ENCODE measurements at places on chromosomes 2 and 18.

DNA sequence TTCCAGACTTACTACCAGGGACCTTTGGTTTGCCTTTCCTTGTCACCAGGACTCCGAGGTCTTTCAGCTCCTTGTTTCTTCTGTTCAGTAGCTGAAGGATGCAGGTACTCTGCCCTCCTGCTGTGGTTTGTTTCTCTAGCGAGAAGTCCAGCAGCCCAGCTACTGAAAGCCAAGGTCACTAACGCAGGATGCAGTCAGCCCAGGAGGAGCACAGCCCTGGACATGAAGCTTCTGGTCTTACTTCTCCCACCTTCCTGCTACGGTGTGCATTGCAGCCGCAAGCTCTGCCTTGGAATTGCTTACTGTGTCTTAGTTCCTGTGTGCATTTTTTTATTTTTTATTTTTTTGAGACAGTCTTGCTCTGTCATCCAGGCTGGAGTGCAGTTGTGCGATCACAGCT lies 62.4 kb downstream of the DGKD start:
- DNase-seq: no peak

DNA sequence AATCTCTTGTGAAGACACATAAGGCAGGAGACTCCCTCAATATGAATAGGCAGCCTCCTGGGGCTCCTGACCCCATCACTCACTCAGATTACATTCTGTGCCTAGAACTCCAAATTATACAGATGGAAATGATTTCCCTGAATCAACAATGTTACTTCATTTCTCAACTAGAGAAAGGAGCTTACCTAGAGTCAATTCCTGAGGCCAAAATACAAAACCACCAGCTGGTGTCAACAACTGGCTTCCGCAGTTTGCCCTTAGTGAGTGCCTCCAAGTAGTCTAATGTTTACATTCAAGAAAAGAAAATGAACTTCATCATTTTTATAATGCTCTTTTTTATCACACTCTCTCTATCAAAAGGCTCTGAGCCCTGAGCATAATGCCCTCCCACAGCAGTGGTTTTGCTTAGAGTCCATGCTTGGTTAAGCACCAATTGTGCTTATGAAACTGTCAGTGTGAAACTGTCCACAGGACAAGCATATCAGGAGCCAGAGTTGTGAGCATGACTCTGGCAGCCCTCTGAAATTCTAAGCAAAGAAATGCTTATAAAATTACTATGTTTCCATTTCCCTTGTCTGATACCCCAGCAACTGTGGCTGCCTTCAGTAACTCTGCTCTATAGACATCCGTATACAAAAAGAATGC lies 305.7 kb upstream of the PKDCC start:
- no peak for DNase-seq

- DNase-seq: peak; percentile 26
These were observed 643 bp downstream of the PLCL1 start for GRCh38 chr2:197804758-197805714.

DNA sequence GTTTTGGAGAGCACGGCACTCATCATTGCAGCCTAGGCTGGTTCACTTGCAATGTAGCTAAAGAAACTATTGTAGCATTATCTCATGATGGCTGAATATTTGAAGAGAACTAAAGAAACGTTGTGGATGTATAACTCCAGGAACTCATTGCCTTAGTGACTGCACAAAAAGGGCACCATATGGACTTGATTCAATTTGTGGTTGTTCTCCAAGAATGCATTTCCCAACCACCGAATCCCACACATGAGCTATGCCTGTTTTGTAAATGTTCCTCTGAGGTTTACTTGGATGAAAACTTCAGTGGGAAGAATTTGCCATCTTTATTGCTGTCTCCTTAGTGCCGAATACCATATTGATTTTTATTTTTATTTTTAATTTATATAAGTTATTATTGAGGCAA lies 43.5 kb downstream of the DOK6 start:
- no peak for DNase-seq

DNA sequence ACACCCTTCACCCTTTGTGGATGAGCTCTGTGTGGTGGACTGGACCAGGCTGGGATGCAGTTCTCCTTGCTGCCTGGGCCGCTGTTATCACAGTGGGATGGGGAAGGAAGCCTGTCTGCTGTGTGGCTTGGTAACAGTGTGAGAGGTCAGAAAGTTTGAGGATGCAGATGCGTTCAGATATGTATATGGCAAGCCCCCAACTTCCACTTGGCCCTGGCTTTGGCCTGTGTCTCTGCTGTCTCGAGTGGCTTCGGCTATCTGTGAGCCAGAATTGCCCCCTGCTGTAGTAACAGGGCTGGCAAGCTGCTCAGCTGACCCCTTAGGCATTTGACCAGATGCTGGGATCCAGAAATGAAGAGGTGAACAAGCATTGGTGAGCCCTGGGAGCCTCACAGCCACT lies 106.8 kb downstream of the WDSUB1 start:
- DNase-seq: no peak

GRCh38 chr18:35502052-35502451 lies 4.3 kb upstream of the INO80C start:
- DNase-seq: no peak

DNA sequence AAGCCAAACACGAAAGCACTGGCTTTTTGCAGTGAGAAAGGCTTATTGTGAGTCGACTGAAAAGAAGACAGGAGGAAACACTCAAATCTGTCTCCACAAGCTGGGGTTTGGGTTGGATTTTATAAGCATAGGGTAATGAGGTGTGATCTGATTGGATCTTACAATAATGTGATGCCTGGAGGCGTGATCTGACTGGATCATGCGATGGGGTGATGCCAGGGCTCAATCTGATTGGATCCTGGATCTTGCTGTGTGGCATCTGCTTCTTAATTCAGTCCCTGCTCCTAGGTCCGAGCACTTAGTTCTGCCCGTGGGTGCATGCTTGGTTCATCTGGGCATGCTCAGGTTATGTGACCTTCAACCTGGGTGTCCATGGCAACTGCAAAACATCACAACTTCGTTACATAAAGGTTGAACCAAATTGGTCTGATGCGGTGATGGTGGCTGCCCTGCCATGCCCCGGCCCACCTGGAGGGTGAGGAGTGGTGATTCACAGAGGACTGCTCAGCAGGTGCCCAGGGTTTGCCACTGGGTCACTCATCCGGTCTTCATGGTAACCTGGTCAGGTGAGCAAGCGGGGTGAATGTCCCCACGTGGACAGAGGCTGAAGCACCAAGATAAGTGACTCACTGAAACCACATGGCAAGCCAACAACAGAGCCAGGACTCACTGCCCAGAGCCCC lies 111.0 kb downstream of the KCNF1 start:
- DNase-seq: no peak

- no peak for DNase-seq
These were observed 521.0 kb downstream of the SOX11 start for GRCh38 chr2:6213056-6213780.

DNA sequence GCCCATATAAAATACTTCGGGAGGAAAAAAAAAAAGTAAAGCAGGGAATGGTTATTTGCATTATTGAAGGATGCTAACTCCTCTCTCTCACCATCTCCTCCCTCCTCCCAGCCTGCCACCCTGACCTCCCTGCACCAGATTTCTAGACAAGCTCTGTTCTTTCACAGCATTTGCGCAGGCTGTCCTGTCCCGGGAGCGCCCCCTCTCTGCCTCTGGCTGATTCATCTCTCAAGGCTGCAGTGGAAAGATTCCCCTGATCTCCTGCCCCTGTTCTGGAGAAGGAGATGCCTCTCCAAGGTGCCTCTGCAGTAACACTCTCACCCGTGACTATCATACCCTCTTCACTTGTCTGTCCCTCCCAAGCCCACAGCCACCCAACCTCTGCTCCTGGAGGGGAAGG lies 38.5 kb downstream of the COL4A4 start:
- DNase-seq: no peak

- DNase-seq: no peak
These were observed 63.3 kb downstream of the XRCC5 start for GRCh38 chr2:216172493-216172892.

DNA sequence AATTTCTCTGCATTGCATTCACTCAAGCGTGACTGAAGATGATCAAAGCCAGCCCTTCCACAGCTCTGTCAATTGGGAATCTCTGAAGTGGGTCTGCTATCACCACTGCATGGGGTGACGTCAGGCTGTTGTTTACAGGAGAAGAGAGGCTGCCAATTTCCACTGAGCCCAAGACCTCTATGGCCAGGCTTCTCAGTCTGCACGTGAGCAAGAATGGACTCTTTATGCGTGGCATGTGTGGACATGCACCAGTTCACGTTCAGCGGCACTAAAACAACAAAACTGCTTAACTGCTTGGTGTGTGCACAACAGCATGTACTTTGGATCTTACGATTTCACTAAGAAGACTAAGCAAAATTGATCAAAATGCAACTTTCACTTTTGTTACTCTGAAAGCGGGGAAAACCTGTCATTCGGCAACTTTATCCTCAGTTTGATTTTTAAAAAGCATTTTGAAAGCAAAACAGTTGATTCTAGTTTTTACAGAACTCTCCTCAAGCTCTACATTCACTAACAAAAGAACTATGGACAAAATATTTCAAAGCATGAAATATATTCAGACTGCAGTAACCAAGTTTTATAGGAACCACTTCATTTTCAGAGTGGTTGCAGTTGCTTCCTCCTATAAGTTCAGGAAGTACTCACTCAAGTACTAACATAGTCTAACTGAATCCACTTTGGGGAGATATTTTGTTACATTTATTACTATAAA lies 77.0 kb upstream of the SERTAD2 start:
- no peak for DNase-seq
